Heart left ventricle (tissue), 16 donors: ENCODE measurements at places on chromosomes 5 and 9. TPM values are rescaled to one million over a fixed set of nuclear protein-coding genes. Genes with fewer than 3 reads are reported as not detected.

DNA sequence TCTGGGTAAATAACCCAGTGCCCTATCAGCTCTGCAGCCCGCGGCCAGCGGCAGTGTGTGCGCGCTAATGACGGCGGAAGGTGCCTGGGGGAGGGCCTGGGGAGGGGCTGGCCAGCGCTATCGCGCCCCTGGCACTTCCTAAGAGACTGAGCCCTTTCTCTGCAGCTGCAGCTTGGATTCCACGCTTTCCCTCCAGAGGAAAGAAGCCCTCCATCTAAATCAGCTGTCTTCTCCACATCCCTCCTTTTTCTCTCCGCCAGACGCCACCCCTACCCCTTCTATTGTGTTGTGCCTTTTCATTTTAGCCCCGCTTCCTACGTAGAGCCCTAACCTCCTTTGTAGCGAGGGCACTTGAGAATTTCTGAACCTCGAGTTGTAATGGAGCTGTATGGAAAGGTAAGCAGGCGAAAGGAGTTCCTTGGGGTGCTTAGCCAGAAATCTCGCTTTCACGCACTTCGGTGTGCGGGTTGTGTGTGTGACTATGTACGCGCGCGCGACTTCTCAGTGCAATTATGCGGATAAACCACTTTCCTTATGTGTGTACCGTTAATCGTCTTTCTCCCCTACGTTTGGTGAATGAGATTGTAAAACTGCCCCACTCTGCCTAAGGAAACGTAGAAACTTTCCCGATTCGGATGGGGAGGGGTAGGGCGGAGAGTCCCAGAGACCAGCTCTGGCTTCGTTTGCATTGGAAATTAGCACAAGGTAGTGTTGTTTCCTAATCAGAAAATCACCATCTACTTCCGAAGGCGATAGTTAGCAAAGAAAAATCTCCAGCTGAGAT, 664 bp upstream of the RAB3C start:
- peaks cover 41% of the 10 kb centered on the region for H3K27me3 ChIP-seq
- H3K36me3 ChIP-seq = no peaks in the 10 kb centered on the region
- no peaks in the 10 kb centered on the region for H3K4me1 ChIP-seq
- H3K4me3 ChIP-seq = peak overlapping the region; percentile 47
- no peak for DNase-seq
- no peak overlapping the region for H3K27ac ChIP-seq

DNA sequence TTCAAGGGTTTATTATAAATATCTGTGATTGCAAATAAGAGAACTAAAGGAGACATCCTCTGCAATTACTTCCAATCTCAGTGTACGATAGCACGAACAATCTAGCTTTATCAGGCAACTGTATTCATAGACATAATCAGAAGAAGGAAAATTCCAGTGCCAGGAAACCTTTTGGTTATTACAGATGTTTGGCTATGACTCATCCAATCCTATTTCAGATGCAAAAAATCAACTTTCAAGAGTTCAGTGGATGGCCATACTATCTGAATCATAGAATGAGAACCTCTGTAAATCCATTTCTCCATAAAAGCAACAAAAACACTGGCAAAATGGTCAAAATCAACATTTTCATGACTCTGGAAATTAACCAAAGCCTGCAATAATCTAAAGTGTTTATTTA, 37.9 kb downstream of the GAS1 start:
- peaks cover 10% of the 10 kb centered on the region for H3K27me3 ChIP-seq
- no peaks in the 10 kb centered on the region for H3K36me3 ChIP-seq
- no peak for DNase-seq
- no peak overlapping the region for H3K27ac ChIP-seq
- no peak overlapping the region for H3K4me3 ChIP-seq
- no peaks in the 10 kb centered on the region for H3K4me1 ChIP-seq

- H3K27ac ChIP-seq = no peak overlapping the region
- peaks cover 11% of the 10 kb centered on the region for H3K4me1 ChIP-seq
- H3K36me3 ChIP-seq = no peaks in the 10 kb centered on the region
These were observed 93.0 kb downstream of the YTHDC2 start for GRCh38 chr5:113606298-113607134.

DNA sequence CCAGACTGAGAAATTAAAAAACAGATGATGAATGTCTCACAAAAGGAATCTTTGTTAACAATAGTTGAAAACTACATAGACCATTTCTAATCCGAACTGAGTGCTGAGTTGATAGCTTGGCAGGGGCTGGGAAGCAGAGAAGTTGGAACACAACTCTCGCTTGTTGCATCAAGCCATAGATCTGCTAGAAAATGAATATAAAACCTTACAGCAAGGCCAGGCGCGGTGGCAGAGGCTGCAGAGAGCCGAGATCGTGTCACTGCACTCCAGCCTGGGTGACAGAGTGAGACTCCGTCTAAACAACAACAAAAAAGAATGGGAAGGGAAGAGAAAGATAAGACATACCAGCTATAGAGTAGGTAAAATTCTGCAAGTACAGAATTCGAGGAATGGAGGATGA, 28.0 kb upstream of the SPZ1 start:
- no peaks in the 10 kb centered on the region for H3K27me3 ChIP-seq
- no peak overlapping the region for H3K4me3 ChIP-seq
- H3K36me3 ChIP-seq = no peaks in the 10 kb centered on the region
- no peak overlapping the region for H3K27ac ChIP-seq
- no peaks in the 10 kb centered on the region for H3K4me1 ChIP-seq
- DNase-seq = no peak

- H3K27me3 ChIP-seq = no peaks in the 10 kb centered on the region
- DNase-seq = no peak
- no peaks in the 10 kb centered on the region for H3K36me3 ChIP-seq
- H3K4me1 ChIP-seq = peaks cover 18% of the 10 kb centered on the region
- H3K4me3 ChIP-seq = no peak overlapping the region
These were observed 3.8 kb upstream of the GGTA1 start for GRCh38 chr9:121503444-121503843.

Gene HRH2
- 37.7 TPM for total RNA-seq

GRCh38 chr5:150762211-150762610, 3.4 kb upstream of the DCTN4 start:
- H3K4me3 ChIP-seq = no peak overlapping the region
- peak overlapping the region; percentile 38 for H3K27ac ChIP-seq

DNA sequence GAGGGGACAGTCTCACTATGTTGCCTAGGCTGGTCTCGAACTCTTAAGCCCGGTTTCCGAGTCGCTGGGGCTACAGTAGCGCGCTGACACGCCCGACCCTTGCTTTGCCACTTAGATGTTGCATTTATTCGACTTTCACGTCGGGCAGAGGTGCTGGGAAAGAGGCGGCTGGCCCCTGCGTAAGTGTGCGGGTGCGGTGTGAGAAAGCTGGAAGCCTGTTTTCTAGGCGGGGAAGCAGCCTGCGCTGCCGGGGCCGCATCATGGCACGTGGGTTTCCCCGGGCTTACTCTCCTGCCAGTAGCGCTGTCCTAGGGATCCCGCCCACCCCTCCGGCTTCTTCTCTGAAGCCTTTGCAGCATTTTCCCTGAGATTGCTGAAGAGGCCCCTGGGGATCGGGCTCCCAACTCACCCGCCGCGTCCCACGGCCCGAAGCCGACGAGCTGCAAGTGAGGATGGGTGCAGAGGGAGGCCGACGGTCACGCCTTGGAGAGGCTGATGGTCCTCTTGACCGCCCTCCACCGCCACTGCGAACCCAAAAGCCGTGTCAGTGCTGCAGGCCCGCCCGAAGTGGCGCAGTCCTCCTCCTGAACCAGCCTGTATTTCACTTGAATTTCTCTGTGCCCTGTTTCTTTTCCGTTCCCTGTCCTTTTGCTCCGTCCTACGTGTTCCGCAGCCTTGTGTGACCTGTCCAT, 5.8 kb upstream of the TRIM41 start:
- no peaks in the 10 kb centered on the region for H3K4me1 ChIP-seq
- peak overlapping the region; percentile 4 for H3K27ac ChIP-seq
- peak overlapping the region; percentile 48 for H3K4me3 ChIP-seq
- no peaks in the 10 kb centered on the region for H3K27me3 ChIP-seq
- H3K36me3 ChIP-seq = no peaks in the 10 kb centered on the region

GRCh38 chr9:91418215-91418610, 5.4 kb downstream of the NFIL3 start:
- peaks cover 55% of the 10 kb centered on the region for H3K4me1 ChIP-seq
- no peaks in the 10 kb centered on the region for H3K27me3 ChIP-seq
- H3K36me3 ChIP-seq = no peaks in the 10 kb centered on the region
- H3K27ac ChIP-seq = no peak overlapping the region
- no peak for DNase-seq

GRCh38 chr9:32968101-32969011, 33.1 kb downstream of the APTX start:
- no peak overlapping the region for H3K4me3 ChIP-seq
- H3K27me3 ChIP-seq = no peaks in the 10 kb centered on the region
- H3K27ac ChIP-seq = no peak overlapping the region

- no peaks in the 10 kb centered on the region for H3K27me3 ChIP-seq
- DNase-seq = no peak
- H3K27ac ChIP-seq = no peak overlapping the region
- no peaks in the 10 kb centered on the region for H3K4me1 ChIP-seq
- no peaks in the 10 kb centered on the region for H3K36me3 ChIP-seq
These were observed 17.0 kb downstream of the BTF3 start for GRCh38 chr5:73515232-73515631.
